ENCODE measurements at places on chromosomes 11 and 22.

DNA sequence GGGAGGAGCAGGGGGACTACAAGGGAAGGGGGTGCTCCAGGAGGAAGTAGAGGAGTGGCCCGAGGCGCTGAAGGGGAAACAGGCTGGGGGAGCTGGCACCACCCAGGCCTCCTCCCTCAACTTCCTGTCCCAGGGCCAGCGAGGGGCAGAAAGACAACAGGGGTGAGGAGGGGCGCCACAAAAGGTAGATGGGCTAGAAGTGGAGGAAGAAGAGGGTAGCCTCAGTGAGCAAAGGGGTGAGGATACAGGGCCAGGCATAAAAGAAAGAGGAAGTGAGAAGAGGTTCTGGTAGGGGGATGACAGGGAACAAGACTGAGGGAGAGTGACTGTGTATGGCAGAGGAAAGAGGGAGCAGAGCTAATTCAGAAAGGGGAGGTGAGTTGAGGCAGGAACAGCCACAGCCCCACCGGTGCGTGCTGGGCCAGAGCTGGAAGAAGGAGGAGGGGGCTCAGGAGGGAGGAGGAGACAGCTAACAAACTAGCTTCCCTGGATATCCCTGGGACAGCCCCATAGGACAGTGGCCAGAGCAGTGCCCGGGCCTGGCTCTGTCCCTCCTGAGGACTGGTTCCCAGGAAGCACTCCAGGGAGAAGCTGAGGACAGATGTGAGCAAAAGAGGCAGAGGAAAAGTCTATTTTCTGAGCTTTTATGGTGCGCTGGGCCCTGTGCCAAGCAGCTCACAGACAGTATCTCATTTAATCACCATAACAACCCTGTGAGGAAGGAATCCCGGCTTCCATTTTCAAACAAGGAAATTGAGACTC, 8.5 kb downstream of the DCHS1 start:
- DNase-seq, result no peak

- no peak for DNase-seq
Measured at GRCh38 chr11:7907121-7907520, 23.9 kb downstream of the OR10A6 start.

- DNase-seq, result peak; percentile 25
Measured at GRCh38 chr11:124762624-124763155, 600 bp upstream of the ESAM start.

- no peak for DNase-seq
Measured at GRCh38 chr11:76096552-76096951, 109.8 kb downstream of the WNT11 start.

- peak; percentile 66 for DNase-seq
Measured at GRCh38 chr11:46352063-46352841, 5.0 kb downstream of the DGKZ start.

DNA sequence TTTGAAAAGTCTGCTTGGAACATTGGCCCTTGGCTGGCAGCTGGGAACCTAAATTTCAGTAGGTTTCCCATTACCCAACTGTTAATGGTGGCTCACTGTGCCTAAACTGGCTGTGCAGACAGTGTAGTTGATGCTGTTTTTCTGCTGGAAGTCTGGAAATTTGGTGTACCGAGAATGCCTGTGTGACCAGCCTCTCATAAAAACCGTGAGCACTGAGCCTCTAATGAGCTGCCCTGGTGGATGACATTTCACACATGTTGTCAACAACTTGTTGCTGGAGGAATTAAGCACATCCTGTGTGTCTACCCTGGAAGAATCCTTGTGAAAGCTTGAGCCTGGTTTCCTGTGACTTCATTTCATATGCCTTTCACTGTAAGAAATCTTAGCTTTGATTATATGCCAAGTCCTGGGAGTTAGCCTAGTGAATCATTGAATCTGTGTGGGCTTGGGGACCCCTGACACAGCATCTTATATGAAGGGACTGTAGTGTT, 131.1 kb downstream of the LDLRAD3 start:
- DNase-seq, result no peak

DNA sequence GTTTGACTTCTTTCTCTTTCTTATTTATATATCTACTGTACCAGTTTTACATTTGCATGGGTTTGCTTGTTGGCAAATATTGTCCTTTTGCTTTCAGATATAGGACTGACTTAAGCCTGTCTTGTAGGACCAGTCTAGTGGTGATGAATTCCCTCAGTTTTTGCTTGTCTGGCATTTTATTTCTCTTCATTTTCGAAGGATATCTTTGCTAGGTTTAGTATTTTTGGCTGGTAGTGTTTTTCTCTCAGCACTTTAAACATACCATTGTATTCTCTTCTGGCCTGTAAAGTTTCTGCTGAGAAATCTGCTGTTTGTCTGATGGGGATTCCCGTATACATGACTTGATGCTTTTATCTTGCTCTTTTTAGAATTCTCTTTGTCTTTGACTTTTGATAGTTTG, 14.2 kb upstream of the ZBED5 start:
- DNase-seq, result no peak
